ENCODE measurements at places on chromosomes 11 and 22.
A peak's percentile ranks its signal among the peaks of the same experiment; 100 is the strongest.

GRCh38 chr11:17347676-17348075, 3.9 kb upstream of the NCR3LG1 start:
- no peak overlapping the region for H3K27ac ChIP-seq
- peaks cover 15% of the 10 kb centered on the region for H3K27me3 ChIP-seq
- peaks cover 12% of the 10 kb centered on the region for H3K4me1 ChIP-seq
- no peak for DNase-seq
- no peaks in the 10 kb centered on the region for H3K36me3 ChIP-seq
- H3K4me3 ChIP-seq, result no peak overlapping the region

- H3K27ac ChIP-seq, result peak overlapping the region; percentile 18
- H3K4me3 ChIP-seq, result no peak overlapping the region
- no peaks in the 10 kb centered on the region for H3K27me3 ChIP-seq
- H3K4me1 ChIP-seq, result peaks cover 52% of the 10 kb centered on the region
Observed at GRCh38 chr11:60985501-60985900, 14.0 kb downstream of the CD6 start.

DNA sequence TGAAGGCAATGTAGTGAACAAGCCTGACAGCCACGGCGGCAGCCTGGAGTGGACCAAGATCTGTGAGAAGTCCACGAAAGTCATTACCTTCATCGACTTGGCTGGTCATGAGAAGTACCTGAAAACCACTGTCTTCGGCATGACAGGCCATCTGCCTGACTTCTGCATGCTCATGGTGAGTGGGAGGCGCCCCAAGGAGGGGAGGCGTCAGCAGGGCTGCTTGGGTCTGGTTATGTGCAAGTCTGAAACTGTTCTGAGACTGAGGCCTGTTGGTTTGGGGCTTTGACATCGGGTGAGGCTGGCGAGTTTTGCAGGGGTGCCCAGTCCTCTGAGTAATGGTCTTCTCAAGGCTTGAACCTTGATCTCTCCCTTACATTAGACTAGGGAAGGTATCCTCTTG, 11.1 kb downstream of the GTPBP1 start:
- no peak overlapping the region for H3K27ac ChIP-seq
- H3K4me1 ChIP-seq, result peaks cover 33% of the 10 kb centered on the region
- no peak overlapping the region for H3K4me3 ChIP-seq
- DNase-seq, result no peak
- peaks cover 81% of the 10 kb centered on the region for H3K36me3 ChIP-seq

DNA sequence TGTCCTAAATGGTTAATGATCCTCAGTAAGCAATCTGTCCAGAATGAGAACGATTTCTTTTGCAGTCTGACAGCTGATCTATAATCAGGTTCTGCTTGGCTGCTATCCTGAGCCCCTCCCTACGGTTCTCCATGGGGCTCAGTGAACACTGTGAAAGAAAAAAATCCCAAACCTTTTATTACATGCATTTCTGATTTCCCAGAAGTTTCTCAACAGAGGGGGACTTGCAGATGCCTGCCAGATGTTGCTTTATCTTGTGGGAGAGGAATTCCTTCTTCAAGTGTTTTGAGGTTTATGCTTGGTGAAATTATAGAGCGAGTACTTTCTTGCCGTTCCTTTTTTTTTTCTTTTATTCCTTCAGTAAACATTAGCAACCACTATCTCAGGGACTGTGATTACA, 531.9 kb upstream of the ISX start:
- H3K4me3 ChIP-seq, result no peak overlapping the region
- no peak overlapping the region for H3K27ac ChIP-seq
- no peaks in the 10 kb centered on the region for H3K4me1 ChIP-seq
- H3K36me3 ChIP-seq, result no peaks in the 10 kb centered on the region

GRCh38 chr22:42977569-42977968, 37.4 kb downstream of the PACSIN2 start:
- peak overlapping the region; percentile 22 for H3K4me3 ChIP-seq
- H3K4me1 ChIP-seq, result peaks cover 56% of the 10 kb centered on the region
- H3K27me3 ChIP-seq, result no peaks in the 10 kb centered on the region

GRCh38 chr22:46681010-46681409, 57.0 kb downstream of the CERK start:
- peaks cover 16% of the 10 kb centered on the region for H3K36me3 ChIP-seq
- no peak overlapping the region for H3K27ac ChIP-seq
- peaks cover 29% of the 10 kb centered on the region for H3K4me1 ChIP-seq

- H3K27me3 ChIP-seq, result no peaks in the 10 kb centered on the region
- no peak overlapping the region for H3K27ac ChIP-seq
- no peaks in the 10 kb centered on the region for H3K36me3 ChIP-seq
- no peak for DNase-seq
Observed at GRCh38 chr11:133271206-133271605, 261.1 kb downstream of the OPCML start.

DNA sequence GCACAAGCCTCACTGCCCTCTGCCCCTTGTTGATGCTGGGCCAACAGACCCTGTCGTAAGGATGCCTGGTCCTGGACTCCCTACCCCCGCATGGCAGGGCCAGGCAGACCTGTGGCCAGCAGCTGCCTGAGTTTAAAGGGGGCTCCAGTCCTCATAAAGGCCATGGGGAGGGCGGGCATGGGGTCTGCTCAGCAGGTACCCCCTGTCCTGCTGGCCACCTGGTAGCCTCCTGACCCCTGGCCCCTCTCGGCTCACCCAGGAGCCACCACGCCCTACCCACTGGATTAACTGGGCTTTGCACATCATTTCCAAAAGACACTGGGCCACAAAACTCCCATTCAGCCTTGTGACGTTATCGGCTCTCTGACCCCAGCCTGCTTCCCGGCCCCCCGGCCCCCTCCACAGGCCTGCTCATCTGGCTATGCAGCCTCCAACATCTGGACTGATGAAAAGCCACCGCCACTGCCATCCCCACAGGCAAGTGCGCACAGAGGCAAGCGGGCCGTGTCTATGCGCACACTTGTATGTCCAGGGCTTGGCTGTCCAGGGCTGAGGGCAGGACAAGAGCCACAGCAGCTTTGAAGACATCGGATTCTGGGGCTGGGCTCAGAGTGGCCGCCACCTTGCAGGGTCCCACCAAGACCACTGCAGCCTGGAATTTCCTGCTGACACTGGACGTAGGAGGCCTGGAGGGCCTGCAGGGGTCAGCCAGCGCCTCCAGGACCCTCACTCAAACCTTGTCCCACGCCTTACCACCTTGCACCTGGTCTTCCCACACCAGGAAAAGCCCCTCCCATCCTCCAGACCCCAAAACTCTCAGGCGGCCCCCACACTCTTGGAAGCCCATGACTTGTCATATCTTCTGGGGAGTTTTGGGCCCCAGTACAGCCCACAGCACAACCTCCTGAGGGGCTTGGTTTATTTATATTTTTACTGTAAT, 48.7 kb downstream of the IGF2 start:
- peaks cover 17% of the 10 kb centered on the region for H3K27me3 ChIP-seq
- DNase-seq, result no peak
- H3K4me3 ChIP-seq, result no peak overlapping the region
- no peaks in the 10 kb centered on the region for H3K4me1 ChIP-seq
- H3K36me3 ChIP-seq, result no peaks in the 10 kb centered on the region

- H3K27ac ChIP-seq, result no peak overlapping the region
- H3K27me3 ChIP-seq, result peaks cover 47% of the 10 kb centered on the region
- DNase-seq, result peak; percentile 21
- H3K4me1 ChIP-seq, result peaks cover 12% of the 10 kb centered on the region
- H3K4me3 ChIP-seq, result peak overlapping the region; percentile 70
Observed at GRCh38 chr11:35619116-35619854, 1.0 kb downstream of the FJX1 start.

DNA sequence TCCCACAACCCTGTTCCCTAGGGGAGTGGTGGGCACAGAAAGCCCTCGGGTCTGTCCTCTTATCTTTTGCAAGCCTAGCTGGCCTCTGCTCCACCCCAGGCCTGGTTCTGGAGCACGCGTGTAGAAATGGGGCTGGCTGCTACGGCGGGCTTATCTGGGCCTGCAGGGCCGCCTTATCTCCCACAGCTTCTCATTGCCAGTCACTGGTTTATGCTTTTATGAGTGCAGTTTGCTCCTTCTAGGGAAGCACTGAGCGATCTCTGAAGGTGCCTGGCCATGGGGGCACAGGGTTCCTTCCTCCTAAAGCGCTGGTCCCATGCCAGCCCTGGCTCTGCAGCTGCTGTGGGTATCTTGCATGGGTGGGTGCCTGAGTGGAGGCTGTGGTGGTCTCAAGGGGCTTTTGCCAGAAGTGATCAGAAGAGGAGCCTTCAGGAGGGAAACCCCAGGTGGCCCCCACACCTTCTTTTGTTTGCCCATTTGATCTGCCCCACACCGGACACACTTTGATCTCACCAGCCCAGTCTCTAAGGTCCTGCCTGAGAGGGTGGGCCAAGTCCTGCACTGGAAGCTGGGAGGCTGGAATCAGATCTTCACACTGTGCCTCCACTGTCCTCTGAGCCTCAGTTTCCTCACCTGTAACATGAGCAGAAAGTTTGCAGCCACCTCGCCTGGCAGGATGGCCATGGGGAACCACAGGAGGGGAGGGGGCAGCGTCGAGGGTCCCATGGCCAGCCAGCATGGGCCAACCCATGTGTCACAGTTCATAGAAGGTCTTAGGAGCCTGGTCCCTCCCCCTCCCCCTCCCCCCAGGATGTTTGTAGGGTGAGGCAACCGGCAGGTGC, 86.6 kb upstream of the FGF3 start:
- no peak overlapping the region for H3K27ac ChIP-seq
- no peaks in the 10 kb centered on the region for H3K36me3 ChIP-seq
- no peak for DNase-seq
- H3K27me3 ChIP-seq, result peaks cover 9% of the 10 kb centered on the region
- H3K4me3 ChIP-seq, result no peak overlapping the region

DNA sequence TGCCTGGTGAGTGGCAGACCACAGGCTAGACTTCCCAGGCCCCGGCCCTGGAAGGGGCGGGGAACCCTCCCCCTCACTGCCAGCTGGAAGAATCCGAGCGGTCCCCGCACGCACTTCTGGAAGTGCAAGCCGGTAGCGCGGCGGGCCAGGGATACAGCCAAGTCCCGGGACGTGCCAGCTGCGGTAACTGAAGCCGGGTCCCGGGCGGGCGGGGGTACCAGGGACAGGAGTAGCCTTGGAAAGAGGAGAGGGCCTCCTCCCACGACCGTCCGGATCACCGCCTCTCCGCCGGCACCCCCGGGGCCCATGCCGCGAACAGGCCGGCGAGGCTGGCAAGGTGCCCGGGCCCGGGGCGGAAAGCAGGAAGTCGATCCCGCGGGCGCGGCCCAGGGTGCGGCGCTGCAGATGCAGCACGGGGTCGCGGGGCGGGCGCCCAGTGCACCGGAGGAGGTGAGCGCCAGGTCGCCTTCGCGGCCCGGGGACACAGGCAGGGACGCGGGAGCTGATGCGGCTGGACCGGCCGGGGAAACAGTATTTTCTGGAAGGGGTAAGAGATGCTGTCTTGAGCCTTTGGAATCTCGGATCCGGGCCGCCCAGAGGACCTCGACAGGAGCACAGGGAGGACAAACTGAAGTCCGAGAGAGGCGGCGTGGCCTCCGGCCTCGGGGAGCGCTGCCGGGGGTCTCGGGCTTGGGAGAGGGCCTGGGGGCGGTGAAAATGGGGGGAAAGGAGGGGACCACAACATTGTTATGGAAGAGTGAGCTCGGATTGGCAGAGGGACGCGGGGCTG, 783 bp upstream of the SLC35C1 start:
- H3K4me1 ChIP-seq, result peaks cover 38% of the 10 kb centered on the region
- H3K27me3 ChIP-seq, result no peaks in the 10 kb centered on the region
- peaks cover 16% of the 10 kb centered on the region for H3K36me3 ChIP-seq
- DNase-seq, result peak; percentile 70
- peak overlapping the region; percentile 78 for H3K27ac ChIP-seq

DNA sequence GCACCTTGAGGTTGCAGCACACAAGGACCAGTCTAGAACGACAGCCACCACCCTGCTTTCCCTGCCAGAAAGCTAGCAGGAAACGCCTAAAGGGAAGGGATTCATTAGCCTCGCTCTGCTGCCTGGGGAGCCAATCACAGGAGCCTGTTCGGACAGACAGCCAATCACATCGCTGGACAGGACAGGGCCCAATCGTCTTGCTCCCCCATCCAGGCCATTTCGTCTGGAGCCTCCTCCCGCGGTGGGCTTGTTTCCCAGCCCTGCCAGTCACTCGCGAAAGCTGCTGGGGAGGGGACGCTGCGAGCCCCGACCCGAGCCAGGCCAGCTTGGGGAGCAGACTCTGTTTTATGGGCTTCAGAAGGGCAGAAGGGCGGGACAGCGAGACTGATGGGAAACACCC, 79.8 kb upstream of the NCAM1 start:
- H3K4me3 ChIP-seq, result no peak overlapping the region
- no peaks in the 10 kb centered on the region for H3K27me3 ChIP-seq
- no peak for DNase-seq
- H3K36me3 ChIP-seq, result no peaks in the 10 kb centered on the region
- H3K27ac ChIP-seq, result no peak overlapping the region

DNA sequence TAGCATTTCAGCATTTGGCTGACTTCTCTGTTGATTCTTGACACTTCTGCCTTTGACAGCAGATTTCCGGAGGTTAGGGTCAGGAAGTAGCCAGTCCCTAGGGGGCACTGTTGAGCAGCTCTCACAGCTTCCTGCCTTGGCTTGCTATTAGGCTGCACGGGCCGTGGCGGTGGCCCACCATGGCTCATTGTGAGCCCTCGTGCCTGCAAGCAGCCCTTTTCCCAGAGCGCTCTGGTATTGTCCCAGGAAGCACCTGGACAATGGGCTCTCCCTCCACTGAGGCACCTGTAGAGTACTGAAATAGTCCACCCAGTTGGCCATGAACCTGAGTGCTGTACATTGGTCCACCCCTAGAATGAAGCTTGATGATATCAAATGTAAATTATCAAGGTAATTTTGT, 100.2 kb upstream of the GAL start:
- no peaks in the 10 kb centered on the region for H3K27me3 ChIP-seq
- no peak overlapping the region for H3K27ac ChIP-seq
- H3K4me3 ChIP-seq, result no peak overlapping the region

- peaks cover 42% of the 10 kb centered on the region for H3K4me1 ChIP-seq
- DNase-seq, result no peak
- H3K27ac ChIP-seq, result no peak overlapping the region
- no peak overlapping the region for H3K4me3 ChIP-seq
Observed at GRCh38 chr11:33268945-33269540, 11.9 kb downstream of the HIPK3 start.

DNA sequence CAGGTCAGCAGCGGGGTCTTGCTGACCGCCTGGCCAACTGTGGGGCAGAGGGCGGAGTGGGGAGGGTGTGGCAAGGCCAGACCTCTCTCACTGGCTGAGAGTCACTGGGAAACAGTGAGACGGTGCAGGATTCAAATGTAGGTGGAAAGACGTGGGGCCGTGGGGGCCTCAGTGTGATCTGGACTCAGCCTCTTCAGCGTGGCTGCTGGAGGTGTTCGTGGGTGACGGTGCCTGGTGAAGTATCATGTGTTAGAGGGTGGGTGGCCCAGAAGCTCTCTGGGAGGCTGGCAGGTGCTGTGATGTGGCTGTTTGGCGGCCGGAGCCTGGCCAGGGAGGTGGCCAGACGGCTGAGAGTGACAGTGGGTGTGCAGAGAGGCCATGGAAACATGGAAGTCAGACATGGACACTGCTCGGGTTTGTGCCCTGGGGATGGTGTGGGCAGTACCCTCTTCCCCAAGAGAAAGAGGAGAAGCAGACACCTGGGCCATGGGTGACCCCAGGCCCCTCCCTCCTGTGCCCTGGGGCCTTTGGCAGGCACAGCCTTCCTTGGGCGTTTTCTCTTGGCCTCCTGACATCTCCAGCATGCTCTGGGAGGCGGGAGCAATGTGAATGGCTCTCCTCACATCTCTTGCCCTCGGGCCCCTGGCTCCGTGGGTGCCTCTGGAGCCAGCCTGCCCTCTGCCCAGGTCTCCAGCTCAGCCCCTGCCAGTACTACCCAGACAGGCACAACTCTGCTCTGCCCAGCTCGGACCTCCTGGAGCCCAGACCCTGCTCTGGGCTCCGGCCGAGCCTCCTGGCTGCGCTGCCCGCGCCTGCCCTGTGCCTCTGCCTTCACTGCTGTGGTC, 10.1 kb upstream of the ACR start:
- no peak overlapping the region for H3K27ac ChIP-seq
- no peaks in the 10 kb centered on the region for H3K36me3 ChIP-seq
- no peak overlapping the region for H3K4me3 ChIP-seq
- DNase-seq, result no peak
- peaks cover 13% of the 10 kb centered on the region for H3K4me1 ChIP-seq
